ENCODE measurements at places on chromosomes 5 and 9.

DNA sequence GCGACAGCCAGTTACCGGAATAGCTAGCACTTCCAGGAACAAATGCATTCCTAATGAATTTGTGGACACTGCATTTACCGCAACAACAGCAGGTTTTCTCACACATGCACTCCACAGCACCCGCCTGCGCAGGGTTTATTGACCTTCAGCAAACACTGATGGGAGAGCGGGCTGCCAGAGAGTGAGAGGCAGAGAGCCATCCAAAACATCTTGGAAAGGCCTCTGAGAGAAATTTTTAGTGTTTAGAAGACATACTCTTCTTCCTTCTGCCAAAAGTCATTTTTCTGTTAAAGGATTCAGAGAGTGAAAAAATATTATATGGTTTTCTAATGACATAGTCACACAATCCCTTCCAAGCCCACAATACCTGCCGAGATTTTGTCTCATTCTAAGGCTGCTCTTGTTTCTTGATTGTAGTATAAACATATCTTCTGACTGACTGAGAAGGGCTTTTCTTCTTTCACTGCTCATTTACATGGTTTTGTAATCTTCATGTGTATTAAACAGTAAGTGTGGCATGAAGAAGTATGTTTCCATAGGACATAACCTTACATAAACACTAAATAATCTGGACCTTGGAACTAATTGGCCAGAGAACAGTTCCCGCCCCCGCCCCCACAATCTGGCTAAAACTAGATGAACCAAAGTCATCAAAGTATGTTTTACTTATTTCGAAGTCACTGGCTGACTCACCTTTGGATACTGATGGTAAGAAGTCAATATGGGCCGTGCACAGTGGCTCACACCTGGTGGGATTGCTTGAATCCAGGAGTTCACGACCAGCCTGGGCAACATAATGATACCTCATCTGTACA is 432.5 kb upstream of the MEF2C start:
- DNase-seq, result no peak

DNA sequence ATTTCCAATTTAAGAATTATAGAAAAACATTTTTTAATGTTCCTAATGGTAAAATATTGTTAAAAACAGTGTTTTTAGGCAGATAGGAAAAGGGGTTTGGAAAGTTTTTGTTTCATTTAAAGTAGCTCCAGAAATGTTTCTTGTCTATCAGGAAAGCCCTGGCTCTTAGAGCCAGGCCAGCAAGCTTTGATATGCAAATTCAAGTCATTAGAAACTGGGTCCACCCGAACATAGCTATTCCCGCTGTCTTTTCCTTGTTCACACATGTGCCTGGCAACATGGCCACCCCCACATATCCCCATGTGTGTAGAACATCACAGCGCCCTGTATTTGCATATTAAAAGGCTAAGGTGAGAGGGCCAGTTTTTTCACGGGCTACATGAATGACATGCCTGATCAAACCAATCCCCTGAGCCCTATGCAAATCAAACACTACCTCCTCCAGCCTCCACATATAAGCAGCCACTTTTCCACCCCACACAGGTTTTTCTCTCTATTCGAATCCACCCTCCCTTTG is 925.3 kb upstream of the CDH10 start:
- no peak for DNase-seq

GRCh38 chr9:89619424-89620138 is 14.8 kb downstream of the GADD45G start:
- no peak for DNase-seq

DNA sequence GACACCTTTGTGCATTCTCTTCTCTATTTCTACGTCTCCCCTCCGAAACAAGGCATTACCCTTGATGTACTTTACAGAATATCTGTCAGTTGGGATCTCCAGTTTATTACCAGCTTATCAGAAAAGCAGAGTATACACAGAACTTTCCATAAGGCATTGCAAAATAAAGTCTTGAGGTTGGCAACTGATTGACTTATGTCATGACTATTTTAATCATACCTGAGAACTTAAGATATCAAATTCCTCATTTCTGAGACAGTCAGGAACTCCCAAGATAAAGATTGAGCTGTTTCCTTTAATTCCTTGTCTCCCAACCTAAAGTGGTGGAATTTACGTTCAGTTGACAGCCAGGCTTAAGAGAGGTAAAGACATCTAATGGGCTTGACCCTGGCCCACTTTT is 110.9 kb downstream of the MEF2C start:
- DNase-seq, result no peak

DNA sequence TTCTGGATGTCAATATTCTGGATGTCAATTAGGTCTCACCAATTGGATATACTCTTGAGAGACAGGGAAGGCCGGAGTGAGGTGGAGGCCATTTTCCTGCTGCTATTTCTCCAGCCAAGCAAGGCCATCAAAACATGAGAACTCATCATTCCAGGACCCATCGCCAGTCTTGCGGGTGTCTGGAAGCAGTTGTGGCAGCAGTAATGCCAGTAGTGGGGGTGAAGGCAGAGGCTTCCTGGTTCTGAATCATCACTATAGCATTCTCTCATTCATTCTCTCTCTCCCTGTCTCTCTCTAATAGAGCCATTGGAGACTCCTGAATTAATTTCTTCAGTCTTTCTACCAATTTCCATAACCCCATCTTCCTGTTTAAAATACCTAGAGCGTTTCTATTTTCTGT is 71.8 kb downstream of the EGFLAM start:
- DNase-seq, result no peak

DNA sequence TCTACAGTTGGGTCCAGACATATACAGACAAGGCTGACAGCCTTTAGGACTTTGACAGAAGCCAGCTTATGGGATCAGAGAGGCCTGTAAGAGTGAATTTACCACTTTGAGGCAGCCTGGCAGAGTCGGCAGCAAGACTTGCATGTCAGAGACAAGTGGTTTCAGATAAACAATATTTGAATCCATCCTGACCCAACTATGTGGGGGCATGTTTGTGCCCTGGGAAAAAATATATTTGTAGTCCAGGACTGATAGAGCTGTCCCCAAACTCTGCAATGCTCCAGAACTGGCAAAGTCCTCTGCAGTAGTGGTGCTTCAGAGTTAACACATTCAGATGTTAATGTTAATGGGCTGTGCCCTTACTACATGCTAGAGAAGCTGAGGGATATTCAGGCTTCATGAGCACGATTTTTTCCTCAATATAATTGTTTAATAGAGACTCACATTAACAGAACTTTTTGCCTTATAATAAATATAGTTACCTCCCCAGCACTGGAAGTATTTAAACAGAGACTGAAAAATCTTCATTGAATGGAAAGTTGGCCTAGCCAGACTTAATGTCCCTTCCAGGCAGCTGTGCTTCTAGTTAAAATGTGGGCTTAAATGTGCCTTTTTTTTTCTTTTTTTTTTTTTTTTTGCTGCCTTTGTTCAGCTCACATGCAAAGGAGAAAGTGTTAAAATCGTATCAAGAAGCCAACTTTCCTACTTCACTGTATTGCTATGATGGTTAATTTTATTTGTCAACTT is 42.9 kb downstream of the FEM1C start:
- DNase-seq, result no peak

- no peak for DNase-seq
These were observed 27.4 kb downstream of the RCL1 start for GRCh38 chr9:4820168-4820567.

GRCh38 chr5:172664681-172665541 is 23.8 kb downstream of the NEURL1B start:
- no peak for DNase-seq

GRCh38 chr9:105342147-105342505 is 97.7 kb downstream of the SLC44A1 start:
- DNase-seq, result no peak

GRCh38 chr5:88669371-88670050 is 213.5 kb downstream of the MEF2C start:
- DNase-seq, result no peak

DNA sequence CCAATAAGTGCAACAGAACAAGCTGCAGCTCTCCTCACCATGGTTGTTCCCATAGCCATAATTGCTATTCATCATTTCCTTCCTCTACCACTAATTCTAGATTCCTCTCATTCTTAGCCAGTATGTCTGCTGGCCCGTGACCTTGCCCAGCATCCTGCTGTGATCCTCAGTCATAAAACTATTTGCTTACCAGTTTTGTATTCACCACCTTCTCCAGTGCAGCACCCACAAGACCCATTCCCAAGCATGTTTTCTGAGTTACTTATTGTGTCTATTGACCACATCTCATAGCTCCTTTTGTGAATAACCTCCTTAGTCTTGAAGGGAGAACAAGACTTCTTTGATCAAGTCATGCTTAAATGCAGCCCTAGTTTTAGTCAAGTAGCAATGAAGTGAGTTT is 488.0 kb upstream of the CTNND2 start:
- no peak for DNase-seq

- no peak for DNase-seq
These were observed 492.7 kb upstream of the CLINT1 start for GRCh38 chr5:158351485-158352125.

DNA sequence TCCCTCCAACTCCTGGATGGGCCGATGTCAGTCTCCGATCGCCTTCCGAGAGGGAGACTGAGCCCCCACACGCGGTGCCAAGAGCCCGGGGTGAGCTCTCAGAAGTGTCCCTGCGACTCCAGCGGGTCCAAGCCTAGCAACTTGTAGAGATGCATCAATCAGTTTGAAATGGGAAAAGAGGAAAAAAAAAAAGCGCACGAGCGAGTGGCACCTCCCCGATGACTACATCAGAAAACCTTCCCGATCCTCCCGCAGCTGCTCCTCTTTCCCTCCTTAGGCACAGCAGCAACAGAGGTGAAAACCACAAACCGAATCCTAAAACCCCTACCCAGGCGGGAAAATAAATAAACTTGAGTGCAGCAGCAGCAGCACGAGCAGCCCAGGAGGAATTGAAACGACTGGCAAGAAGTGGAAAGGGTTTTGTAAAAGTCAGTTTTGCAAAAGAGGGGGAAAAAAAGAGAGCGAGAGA is 1.0 kb upstream of the EFNA5 start:
- DNase-seq, result no peak

DNA sequence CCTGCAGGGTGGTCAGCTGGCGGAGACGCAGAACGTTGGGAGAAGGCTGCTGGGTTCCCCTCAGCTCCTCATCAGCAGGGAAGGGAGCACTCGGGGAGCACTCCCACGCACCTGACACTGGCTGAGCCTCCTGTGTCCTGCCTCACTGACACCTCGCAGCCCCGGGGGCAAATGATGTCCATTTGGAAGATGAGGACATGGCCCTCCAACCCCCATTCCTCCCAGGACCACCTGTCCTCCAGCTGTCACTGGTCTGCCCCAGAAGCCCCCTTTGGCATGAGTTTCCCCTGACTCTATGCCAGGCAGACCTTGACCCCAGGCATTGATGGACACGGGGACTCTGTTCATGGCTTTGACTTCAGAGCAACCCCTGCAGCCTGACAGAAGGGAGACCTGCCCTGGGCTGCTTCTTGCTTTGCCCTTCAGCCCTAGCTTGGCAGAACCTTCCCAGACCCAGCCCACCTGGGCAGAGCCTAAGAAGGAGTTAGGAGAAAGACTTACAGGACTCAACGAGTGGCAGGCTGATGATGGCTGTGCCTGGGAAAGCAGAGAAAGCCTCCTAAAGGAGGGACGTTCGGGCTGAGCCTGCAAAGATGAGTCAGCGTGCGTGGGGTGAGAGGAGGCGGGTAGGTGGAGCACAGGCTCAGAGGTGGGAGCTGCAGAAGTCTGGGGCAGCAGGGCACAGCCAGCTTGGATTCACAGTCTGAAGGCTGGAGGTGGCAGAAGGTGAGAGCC is 90.6 kb downstream of the LMX1B start:
- DNase-seq, result no peak

Measured in NCI-H1417 treated with DMSO at 0.1 percent for 48 hours (cell line).